T-helper 9 cell (primary cell): ENCODE measurements at places on chromosomes 12 and 14.

- no peak for DNase-seq
Observed at GRCh38 chr12:41442896-41443295, 254.8 kb downstream of the PDZRN4 start.

DNA sequence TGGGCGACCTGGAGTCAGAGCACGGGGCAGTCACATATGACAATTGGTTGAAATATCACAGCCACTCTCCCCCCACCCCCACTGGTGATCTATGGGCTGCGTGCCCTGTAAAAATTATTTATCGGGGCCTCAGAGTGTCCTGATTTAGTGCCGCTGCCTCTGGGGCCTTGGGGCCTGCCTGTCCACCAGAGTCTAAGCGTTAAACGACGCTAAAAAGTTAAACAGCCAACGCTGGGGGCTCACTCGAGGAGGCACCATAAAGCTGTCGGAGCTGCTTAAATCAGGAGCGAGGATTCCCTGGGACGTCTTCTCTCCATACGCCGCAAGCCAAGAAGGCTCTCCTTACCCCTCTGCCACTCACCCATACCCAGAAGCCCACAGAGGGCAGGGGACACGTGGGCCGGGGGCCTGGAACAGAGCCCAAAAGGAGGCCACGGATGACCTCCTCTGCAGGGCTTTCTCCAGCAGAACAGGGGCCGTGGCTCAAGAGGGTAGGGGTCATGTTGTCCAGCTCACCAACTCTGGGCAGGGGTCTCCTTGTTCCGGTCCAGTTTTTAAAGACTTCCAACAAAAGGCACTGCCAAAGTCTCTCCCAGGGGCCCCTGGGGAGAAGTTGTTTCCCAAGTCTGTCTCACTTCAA is 42.2 kb downstream of the SMUG1 start:
- DNase-seq: no peak

GRCh38 chr14:54451961-54452360 is 10.8 kb upstream of the CNIH1 start:
- DNase-seq: no peak

DNA sequence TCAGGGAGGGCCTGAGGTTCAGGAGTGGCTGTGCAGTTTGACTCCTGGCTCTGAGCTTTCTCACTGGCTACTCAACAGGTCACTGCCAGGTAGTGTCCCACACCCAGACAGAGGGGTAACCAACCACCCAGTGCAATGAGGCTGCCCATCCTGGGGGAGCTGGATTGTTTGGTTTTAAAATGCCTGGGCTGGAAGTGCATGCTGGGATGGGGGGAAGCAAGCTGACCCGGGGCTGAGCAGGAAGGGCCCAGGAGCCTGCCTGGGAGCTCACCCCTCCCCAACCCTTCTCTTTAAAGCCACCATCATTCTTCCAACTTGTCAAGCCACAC is 12.6 kb upstream of the ABHD12B start:
- no peak for DNase-seq

- DNase-seq: no peak
Observed at GRCh38 chr14:96263347-96264199, 7.6 kb downstream of the BDKRB1 start.
